ENCODE measurements at places on chromosomes 16 and 17.

DNA sequence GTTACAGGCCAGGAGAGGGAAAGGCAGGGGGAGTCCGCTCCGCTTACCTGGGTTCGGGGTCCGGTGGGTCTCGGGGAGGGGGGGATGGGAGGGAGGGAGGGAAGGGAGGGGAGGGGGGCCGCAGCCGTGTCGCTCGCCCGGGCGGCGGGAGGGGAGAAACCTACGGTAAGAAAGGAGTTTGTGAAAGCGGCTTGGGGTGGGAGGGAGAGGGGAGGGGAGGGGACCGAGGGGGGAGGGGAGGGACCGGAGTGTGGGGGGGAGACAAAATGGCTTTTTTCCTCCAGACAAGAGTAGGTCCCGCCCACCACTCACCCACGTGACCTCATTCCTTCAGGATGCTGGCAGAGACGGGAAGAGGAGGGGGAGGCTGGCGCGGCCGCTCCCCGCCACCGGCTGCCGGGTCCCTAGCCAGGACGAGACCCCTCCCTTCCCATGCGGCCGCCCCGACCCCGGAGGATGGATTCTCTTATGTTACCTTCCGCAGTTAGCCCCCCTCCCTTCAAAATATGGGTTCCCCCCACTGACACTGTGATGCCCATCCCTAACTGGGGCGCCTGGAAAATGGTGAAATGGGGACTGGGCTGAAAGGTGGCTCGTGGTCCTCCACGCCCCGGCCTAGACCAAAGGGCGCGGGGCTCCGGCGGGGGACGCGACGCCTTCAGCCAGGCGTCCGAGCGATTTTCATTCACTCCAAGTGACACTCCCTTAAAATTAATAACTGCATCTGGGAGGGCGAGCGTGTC is at the start of gene PCGF2:
TSS of gene PCGF2 (minus strand) at position 188 of the 743 bp plus-strand sequence. CDS start 7,934 bp downstream, outside the sequence.
- DNase-seq: peak; percentile 91

DNA sequence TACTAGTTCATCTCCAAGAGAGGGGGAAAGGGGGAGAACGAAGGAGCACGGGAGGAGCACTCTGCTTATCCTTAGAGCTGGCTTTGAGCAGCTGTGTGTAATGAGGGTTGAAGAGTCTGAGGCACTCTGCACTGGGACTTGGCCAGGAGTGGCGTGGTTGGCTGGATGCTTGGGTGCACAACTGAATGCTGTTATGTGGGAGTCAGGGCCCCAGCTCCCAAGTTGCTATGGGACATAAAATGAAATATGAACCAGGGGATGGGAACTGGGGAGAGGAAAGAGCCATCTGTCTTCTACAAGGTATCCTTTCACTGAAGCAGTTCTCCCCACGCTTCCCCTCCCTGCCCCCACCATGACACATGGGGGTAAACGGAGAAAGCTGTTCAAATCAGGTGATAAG is 105.9 kb upstream of the ANKFN1 start:
- no peak for DNase-seq

DNA sequence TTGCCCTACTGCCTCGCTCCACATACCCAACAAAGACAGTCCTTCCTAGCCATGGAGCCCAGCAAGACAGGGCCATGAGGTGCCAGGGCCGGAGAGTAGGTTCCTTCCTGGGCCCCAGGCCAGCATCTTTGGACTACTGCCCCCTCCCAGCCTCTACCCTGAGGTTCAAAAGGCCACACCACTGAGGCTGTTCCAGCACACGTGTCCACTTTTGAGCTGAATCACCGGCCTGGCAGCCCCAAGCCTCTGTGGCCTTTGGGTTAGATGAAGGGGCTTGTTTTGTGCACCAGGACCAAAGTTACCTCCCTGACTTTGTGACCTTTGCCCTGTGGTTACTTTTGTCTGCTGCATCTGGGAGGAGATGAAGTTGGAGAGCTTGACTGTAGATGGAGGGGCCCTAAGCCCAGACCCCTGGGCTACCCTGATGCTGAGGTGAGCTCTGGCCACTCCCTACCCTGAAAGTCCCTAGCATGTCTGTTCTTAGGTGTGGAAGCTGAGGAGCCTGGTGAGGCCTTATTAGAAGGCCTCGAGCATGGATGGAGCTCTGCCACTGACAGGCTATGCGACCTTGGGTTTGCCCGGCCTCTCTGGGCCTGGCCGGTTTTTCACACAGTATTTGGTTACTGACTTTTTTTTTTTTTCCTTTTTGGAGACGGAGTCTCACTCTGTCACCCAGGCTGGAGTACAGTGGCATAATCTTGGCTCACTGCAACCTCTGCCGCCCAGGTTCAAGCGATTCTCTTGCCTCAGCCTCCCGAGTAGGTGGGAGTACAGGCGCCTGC is 12.0 kb downstream of the SEZ6 start:
- DNase-seq: no peak

- no peak for DNase-seq
Observed at GRCh38 chr16:81876273-81876900, 97.3 kb downstream of the PLCG2 start.

GRCh38 chr17:28925912-28926365 is 23.1 kb upstream of the DHRS13 start:
- DNase-seq: no peak

GRCh38 chr17:2369551-2370210 is 31.2 kb downstream of the MNT start:
- DNase-seq: no peak

DNA sequence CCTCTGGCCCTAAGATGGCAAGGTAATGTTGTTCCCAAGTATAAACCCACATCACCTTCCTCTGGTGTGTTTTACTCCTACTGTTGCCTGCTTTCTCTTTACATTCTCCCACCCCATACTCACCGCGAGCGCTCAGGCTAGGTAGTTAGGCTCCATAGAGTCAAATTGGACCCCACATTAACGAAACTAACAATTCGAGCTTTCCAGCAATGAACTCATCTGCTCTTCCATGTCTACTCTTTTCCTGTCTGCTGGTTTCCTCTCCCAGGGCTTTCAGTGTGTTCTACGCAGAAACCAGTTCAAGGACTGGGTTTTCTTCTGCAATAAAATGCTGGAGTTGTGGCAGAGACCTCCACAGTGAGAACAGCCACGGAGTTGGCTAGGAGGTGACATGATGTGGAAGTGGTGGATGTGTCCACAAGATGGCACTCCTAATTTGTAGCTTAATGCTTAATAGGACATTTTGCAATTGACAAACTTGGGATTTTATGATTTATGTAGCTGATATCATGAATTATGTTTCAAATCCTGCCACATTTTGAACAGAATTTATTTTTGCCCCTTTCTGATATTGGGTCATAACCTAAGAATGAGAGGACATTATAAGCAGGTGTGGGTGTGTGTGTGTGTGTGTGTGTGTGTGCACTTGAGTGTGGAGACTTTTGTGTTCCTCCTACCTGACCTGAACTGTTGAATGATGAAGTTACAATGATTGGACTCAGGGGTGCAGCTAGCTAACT is 2.2 kb upstream of the UQCRC2 start:
- no peak for DNase-seq

- DNase-seq: no peak
Observed at GRCh38 chr16:54201200-54201599, 85.4 kb downstream of the IRX3 start.

DNA sequence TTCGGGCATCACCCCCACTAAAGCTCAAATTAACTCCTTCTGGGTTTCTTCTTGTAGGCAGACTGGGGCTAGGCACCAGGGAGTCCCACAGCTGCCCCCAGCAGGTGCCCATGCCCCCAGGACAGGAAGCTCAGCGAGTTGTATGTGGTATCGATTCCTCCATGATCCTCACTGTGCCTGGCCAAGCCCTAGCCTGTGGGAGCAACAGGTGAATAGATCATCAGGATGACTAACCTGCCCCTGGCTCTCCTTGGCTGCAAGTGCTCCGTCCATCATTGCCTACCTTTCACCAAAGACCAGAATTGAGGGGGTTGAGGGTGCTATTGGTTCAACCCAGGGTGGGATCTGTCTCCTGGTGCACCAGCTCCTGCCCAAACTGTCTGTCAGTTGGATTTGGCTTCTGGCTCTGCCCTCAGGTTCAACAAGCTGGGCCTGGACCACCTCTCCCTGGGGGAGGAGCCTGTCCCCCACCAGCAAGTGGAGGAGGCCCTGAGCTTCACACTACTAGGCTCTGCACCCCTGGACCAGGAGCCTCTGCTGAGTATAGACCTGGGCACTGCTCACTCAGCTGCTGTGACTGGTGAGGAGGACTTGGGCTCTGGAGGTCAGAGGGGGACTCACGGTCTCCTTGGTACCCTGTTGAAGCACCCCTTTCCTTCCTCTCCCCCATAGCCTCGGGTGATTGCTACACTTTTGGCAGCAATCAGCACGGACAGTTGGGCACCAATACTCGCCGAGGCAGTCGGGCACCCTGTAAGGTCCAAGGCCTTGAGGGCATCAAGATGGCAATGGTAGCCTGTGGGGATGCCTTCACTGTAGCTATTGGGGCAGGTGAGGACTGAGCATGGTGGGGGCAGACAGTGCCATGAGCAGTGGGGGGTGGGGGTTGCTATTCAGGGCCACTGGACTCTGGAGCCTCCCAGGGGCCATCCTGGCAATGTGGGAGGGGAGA is 3.1 kb upstream of the TRAF4 start:
- no peak for DNase-seq

- no peak for DNase-seq
Observed at GRCh38 chr17:47945529-47946508, 4.4 kb downstream of the PNPO start.

- peak; percentile 42 for DNase-seq
Observed at GRCh38 chr17:75341784-75342486, 52.7 kb upstream of the SLC25A19 start.

DNA sequence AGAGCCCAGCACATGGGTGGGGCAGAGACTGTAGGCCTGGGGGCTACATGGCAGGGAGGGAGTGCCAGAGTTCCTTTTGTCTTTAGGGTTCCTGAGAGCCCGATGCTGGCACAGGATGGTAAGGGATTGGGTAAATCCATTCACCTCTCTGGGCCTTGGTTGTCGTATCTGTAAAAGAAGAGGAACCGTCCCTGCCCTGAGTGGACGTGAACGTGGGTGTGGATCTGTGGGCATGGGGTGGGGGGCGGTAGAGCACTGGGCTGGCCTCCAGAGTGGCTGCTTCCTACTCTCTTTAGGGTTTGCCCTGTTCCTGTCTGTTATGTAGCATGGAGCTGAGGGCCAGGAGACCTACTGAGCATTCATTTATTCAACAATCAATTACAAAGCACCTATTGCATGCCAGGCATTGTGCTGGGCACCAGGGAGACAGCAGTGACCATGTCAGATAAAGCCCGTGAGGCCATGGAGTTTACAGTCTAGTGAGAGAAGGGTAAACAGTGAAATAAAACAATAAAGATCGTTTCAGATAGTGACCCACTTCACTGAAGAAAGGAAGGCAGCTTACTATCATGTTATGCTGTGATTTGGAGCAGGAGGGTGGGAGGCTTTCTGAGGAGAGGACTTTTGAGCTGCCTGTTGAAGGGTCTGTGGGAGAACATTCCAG is 13.1 kb upstream of the TCAP start:
- DNase-seq: no peak

DNA sequence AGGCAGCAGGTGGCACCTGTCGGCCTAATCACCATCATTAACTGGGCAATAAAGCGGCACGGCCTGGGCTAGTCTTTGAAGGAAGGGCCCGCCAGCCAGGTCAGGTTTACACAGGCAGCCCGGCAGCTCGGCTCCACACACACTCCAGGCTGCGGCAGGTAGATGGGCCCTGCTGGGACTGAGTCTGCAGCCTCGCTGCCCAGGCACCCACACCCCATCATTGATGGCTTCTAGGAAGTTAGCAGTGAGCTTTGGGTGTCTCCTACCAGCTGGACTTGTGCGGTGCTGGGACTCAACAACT is 6.8 kb upstream of the FOXN1 start:
- no peak for DNase-seq

GRCh38 chr17:73013816-73014663 is 78.4 kb downstream of the SLC39A11 start:
- no peak for DNase-seq

GRCh38 chr16:87369796-87370719 is 13.5 kb downstream of the FBXO31 start:
- peak; percentile 50 for DNase-seq

DNA sequence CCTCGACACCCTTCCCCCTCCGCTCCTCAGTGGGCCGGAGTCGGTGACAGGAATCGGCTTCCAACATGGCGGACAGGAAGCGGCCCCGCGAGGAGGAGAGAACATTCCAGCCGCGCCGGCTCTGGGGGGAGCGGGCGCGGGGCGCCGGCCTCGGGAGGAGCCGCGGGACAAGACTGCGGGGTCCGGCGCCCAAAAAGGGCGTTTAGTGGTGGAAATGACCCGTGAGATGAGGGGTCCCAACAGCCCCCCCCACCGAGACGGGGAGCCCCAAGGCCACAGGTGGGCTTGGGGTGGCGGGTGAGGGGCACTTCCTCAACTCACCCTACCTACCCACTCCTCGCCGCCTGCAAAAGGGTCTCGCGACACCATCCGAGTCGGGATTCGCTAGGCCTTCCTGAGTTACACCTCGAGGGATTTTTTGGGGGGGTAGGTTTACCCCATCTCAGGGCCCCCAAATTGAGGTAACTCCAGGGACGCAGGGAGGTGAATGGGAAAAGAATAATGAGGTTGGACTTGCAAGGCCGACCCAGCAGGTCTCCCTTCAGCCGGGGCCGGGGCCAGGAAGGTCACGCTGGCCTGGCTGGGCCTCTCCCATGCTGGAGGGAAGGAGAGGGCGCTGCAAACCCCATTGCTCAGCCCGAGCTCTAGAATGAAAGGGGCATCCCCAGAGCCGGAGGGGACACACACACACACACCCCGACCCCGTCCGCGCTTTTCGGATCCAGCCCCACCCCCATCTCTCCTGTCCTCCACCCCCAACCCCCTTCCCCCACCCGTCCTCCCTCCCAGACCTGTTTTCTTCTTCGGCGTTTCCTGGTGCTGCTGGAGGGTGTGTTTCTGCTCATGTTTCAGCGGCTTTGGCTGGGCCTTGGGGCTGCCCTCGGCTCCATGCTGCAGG is 707 bp downstream of the NUFIP2 start:
- DNase-seq: peak; percentile 62

GRCh38 chr17:77441130-77441920 is 300.6 kb downstream of the SEC14L1 start:
- DNase-seq: peak; percentile 70

- no peak for DNase-seq
Observed at GRCh38 chr16:71226229-71227141, 4.0 kb downstream of the HYDIN start.

- DNase-seq: no peak
Observed at GRCh38 chr16:89344846-89345611, 127.5 kb downstream of the ZNF778 start.

DNA sequence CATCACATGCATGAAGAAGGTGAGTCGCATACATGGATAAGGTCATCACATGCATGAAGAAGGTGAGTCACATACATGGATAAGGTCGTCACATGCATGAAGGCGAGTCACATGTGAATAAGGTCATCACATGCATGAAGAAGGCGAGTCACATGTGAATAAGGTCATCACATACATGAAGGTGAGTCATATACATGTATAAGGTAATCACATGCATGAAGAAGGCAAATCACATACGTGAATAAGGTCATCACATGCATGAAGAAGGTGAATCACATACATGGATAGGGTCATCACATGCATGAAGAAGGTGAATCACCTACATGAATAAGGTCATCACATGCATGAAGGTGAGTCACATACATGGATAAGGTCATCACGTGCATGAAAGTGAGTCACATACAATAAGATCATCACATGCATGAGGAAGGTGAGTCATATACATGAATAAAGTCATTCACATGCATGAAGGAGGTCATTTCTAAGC is 105.1 kb upstream of the SDK2 start:
- DNase-seq: no peak

- no peak for DNase-seq
Observed at GRCh38 chr16:69412287-69412686, 12.1 kb upstream of the CYB5B start.

Data from NCI-H446 (cell line).